ENCODE measurements at places on chromosomes 2 and 18.

DNA sequence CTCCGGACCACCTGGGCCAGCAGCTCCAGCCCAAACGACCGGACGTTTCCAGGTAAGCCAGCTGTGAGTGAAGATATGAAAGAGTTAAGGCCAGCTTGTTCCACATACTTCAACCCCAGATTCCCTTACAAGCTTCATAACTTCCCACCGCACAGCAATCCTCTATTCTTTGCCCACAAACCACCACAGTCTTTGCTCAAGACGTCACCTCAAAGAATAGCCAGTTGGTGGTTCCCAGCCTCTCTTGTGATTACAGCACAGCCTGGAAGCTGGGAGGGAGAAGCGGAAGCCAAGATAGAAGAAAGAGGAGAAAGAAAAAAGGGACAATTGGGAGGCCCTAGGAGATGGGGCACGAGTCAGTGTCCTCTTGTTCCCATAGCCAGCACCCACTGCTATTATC lies 70.6 kb downstream of the NRP2 start:
- DNase-seq, result no peak

DNA sequence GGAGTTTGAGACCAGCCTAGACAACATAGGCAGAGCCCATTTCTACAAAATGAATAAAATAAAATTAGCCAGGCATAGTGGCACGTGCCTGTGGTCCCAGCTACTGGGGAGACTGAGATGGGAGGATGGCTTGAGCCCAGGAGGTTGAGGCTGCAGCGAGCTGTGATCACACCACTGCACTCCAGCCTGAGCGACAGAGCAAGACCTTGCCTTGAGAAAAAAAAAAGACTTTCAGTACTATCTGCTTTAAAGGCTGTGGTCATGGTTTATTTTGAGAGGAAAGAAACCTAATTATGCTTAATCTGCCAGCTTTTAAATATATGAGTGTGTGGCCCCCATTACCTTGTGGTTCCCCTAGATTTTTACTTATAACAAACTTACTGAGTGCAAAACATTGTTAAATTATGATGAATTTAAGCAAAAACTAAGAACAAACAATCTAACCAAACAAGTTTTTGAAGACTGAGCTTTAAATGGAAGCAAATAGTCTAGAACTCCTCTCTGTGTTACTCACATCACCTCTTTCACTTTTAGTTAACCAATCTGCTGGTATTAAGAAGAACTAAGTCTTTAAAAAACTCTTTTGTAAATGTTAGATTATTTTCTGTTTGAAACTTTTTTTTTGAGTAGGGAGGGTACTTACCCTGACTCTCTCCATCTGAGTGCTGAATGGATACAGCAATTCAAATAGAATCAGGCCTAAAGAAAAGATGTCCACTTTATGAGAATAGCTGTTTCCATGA lies 65.4 kb downstream of the EIF2AK3 start:
- no peak for DNase-seq

DNA sequence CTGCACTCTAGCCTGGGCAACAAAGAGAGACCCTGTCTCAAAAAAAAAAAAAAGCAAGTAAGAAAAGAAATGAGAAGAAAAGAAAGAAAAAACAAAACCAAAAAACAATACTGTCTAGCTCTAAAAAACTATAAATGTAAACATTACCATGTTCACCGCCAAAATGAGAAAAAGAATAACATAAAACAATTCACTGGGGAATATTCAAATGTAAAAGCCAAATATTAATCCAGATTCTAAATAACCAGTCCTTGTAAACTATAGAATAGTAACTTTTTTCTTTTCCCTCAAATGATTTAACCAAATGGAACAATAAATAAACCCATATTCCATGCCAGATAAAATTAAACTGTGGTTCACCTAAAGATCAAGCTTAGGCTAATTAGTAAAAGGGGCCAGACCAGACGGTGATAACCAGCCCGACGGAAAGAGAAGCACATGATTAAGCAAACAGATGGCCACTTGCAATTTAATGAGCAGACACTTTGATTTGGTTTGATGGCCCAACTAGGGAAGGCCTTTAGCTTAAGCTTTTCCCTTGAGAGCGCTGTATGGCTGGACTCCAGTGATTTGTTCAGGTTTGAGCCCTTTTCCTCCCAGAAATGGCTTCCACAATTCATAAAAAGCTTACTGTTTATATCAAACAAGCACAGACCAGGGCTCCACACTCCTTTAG lies 39.4 kb upstream of the ZNF397 start:
- no peak for DNase-seq

- no peak for DNase-seq
These were observed 102.9 kb downstream of the TANC1 start for GRCh38 chr2:159071190-159071915.

- no peak for DNase-seq
These were observed 1.2 kb downstream of the CDK15 start for GRCh38 chr2:201807452-201807999.

GRCh38 chr18:8163286-8163959 lies 445.8 kb upstream of the RAB12 start:
- DNase-seq, result no peak

DNA sequence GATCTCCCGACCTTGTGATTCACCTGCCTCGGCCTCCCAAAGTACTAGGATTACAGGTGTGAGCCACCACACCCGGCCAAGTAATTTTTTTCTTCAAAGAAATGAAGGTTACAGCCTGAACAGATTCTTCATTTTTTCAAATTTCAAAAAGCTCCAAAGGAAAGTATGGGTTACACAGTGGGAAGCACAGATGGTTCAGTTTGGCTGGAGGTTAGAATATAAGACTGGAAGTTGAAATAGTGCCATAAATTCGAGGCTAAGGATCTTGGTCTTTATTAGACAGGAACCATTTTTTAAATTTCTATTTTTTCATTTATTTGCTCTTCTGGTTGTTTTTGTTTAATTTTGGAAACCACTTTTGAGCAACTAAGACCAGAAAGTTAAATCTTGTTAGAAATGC lies 120.0 kb downstream of the STK39 start:
- DNase-seq, result no peak

DNA sequence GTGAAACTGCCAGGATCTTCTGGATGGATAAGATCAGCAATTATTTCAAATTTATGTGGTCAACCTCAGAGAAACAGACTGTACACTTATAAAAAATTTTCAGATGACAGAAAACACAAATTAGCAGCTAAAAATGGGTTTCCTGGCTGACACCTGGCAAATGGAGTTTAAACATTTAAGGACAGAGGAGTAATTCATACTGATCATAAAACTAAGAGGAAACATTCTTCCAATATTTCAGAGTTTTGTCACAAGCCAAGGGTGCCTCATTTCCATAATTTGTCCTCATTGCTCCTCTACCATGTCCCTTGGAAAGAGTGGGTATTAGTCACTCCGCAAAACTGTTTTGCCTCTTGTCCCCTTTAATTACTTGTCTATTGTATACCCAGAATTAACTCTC lies 70.2 kb downstream of the TMEFF2 start:
- DNase-seq, result no peak

DNA sequence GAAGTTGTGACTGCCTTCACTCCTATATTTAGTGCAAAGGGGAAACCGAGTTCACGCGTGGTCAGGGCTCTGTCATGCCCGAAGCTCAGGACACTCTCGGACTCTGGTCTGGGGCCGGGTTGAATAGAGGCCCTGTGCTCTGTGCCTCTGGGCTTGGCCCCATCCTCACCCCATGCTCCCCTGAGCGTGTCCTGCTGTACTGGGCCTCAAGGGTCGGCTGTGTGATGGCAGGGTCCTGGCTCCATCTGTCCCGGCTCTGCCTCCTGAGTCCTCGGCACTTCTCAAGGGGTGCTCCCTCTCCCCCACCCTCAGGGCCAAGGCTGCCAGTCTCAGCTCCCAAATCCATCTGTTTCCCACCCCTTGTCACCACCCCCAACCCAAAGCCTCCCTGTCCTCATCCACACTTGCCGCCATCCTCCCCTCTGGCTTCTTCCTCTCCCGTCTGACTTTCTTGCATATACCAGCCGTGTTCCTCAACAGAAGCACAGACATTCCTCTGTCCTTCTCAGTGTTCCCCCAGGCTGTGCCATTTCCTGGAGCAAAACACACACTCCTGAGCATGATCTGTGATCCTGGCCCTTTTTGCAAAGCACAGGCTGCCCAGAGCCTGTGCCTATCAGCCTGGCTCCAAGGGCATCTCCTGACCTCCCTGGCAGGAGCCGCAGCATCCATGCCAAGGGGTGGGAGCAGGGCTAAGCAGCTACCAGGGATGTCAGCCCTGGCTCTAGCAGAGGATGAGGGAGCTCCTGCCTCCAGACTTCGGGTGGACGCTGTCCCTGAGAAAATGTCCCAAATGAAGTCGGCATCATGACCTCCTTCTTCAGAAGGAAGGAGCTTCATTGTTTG lies 64.2 kb upstream of the OTOS start:
- DNase-seq, result no peak

- DNase-seq, result no peak
These were observed 688.4 kb upstream of the PIK3C3 start for GRCh38 chr18:41266616-41267015.

- DNase-seq, result no peak
These were observed 25.3 kb downstream of the CRIM1 start for GRCh38 chr2:36380624-36381481.

DNA sequence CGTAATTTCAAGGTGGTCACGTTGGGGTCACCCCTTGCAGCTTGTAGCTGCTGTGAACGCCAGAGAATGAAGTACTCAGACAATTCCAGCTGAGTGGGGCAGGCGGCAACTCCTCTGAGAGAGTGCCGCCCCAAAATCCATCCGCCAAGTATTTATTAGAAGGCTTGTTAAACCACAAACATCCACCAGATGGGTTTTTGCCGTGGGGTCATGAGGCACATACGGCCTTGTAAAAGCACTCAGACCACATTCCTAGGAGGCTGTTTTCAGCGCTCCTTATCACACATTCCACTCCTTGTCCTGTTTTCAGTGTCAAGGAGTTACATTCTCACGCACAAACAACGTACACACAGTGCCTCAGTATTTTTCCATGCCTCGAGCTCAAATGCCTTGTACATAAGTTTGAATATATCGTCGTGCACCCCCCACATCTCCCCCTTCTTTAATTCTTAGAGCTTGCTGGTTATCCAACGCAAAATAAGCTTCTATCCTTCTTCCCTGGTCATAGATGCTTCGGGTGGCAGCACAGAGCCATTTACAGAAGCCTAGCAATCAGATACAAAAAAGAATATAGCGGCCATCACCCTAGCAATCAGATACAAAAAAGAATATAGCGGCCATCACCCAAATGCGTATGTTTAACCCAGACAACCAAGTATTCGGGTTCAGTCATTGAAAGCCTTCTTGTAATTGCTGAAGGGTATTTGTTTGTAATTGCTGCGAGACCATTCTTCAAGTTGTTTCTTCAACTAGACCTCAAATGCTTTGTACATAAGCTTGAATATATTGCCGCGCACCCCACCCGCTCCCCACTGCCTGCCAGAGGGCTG lies 7.3 kb downstream of the ALPP start:
- DNase-seq, result no peak

DNA sequence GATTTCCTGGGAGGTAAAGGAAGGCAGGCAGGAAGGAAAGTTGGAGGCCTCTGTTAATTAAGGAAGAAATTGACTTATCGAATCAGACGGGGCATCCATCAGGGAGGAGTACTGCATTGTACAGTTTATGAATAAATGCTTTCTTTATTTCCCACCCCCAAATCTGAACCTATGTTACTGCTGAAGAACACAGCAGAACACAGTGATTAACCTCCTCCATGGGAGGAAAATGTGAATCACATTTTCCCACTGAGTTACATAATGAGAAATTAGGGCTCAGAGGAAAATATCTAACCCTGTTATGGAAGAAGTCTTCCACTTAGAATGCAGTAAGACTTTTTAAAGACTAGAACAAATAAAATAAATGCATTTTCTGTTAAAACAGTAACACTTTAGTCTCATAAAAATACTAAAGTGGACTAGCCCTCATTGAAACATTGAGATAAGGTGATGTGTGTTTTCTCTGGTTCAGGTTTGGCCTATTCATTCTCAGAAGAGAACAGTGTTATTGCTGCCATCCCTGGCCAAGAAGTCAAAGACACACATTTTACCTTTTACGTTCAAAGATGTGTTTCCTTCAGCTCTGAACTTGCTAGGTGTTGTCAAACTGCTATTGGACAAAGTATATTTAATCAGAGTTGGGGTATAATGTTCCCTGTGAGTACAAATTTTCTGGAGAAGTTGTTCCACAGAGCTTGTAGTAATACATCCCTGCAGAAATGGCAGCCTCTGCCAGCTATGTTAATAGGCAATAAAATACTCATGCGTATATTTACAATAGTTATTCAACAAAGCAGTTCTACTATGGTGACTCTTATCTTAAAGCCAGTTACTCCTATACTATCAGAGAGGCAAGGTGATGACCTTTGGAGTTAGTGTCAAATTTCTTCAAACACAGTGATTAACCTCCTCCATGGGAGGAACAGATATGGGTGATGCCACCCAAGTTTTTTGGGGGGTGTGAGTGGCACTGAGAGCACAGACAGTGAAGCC lies 11.1 kb downstream of the DNAH6 start:
- DNase-seq, result no peak

DNA sequence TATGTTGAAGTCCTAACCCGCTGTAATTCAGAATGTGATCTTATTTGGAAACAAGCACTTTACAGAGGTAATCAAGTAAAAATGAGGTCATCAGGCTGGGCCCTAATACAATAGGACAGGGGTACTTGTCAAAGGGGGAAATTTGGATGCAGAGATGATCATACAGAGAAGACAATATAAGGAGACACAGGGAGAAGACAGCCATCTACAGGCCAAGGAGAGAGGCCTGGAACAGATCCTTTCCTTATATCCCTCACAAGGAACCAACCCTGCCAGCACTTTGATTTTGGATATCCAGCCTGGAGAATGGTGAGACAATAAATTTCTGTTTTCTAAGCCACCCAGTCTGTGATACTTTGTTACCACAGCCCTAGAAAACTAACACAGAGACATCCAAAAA lies 104.3 kb downstream of the METTL4 start:
- no peak for DNase-seq

- no peak for DNase-seq
These were observed 1055.2 kb upstream of the FANCL start for GRCh38 chr2:59296279-59296678.

GRCh38 chr18:58211510-58211909 lies 167.5 kb downstream of the NEDD4L start:
- DNase-seq, result no peak

DNA sequence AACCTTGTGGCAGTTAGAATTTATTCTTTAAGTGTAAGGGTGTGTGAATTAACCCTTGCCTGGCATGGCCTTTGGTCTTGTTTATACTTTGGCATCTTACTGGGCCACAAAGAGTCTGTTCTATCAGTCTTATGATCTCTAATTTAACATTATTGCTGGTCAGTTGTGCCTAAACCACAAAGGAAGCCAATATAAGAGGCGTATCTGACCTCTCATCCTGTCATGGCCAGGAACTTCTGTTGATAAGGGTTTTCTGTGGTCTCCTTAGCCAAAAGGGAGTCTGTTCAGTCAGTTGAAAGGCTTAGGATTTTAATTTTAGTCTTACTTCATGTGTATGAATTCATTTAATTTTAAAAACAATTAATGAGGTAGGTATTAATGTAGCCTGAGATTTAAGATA lies 127.2 kb downstream of the LRRTM4 start:
- DNase-seq, result no peak

DNA sequence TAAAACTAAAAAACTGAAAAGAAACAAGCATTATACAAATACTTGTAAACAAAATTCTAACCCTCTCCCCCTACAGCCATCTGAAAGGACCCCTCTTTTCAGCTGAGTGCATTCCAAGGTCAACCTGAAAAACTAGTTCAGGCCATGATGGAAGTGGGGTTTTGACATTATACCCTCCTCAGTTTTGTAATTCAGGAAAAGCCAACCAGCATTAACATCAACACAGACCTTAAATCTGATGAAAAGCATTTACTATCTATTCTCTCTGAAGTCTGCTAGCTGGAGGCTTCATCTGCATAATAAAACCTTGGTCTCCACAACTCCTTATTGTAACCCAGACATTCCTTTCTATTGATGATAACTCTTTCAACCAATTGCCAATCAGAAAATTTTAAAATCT lies 302.2 kb downstream of the CNTNAP5 start:
- no peak for DNase-seq
